ENCODE measurements at places on chromosomes 4 and X. TPM values are rescaled to one million over a fixed set of nuclear protein-coding genes. Genes with fewer than 3 reads are reported as not detected.

Gene KCNE5
- 0.64 TPM for total RNA-seq

Gene DIAPH2
- 17.4 TPM for total RNA-seq

Gene HTRA3
- total RNA-seq: 26.4 TPM

Gene MXD4
- total RNA-seq: 18.8 TPM

Gene PNCK
- 0.92 TPM for total RNA-seq

Gene ARHGAP4
- 5.5 TPM for total RNA-seq

Gene TMPRSS11B
- total RNA-seq: not detected

Gene VCX2
- total RNA-seq: not detected

Gene LRCH2
- 0.22 TPM for total RNA-seq

Gene ZNF157
- not detected for total RNA-seq

Gene EGF
- 48.1 TPM for total RNA-seq

Gene AWAT1
- not detected for total RNA-seq

Gene IL13RA2
- total RNA-seq: not detected

Gene CPLX1
- total RNA-seq: 1.4 TPM

Gene MTMR8
- 0.54 TPM for total RNA-seq

Gene CSAG1
- total RNA-seq: not detected

Gene PABPC5
- 0.27 TPM for total RNA-seq

Gene TMEM154
- 0.60 TPM for total RNA-seq

Gene MAGED4B
- total RNA-seq: 2.4 TPM

Gene MTTP
- 0.07 TPM for total RNA-seq

Gene SSX3
- total RNA-seq: not detected

Gene AMELX
- total RNA-seq: not detected

Gene CXCL3
- 0.90 TPM for total RNA-seq

Gene GNPDA2
- total RNA-seq: 6.1 TPM

Gene MPP1
- 21.3 TPM for total RNA-seq

Gene ZNF185
- total RNA-seq: 1.3 TPM

Gene PDGFRA
- total RNA-seq: 23.4 TPM

Gene RIBC1
- 0.36 TPM for total RNA-seq

Gene CXCL11
- 0.37 TPM for total RNA-seq

Gene USP27X
- 2.3 TPM for total RNA-seq

Gene RAB40AL
- not detected for total RNA-seq

Gene IRS4
- not detected for total RNA-seq

Measured in psoas muscle (tissue), 8 donors.